Calu3 (cell line): ENCODE measurements at places on chromosomes 4 and X. TPM values are rescaled to one million over a fixed set of nuclear protein-coding genes. Genes with fewer than 3 reads are reported as not detected.

Gene IL13RA2
- not detected in 2 replicates for total RNA-seq

- no peak overlapping the region for H3K27ac ChIP-seq
- no peaks in the 10 kb centered on the region for H3K4me1 ChIP-seq
- H3K4me3 ChIP-seq: no peak overlapping the region
- H3K27me3 ChIP-seq: no peaks in the 10 kb centered on the region
- no peaks in the 10 kb centered on the region for H3K36me3 ChIP-seq
These were observed 36.9 kb upstream of the RASGEF1B start for GRCh38 chr4:81508411-81509185.

Gene GABRA4
- total RNA-seq: not detected in 2 replicates

Gene PAGE2B
- total RNA-seq: not detected in 2 replicates

GRCh38 chrX:131239057-131239456 is 50.0 kb downstream of the IGSF1 start:
- no peak for DNase-seq
- H3K4me3 ChIP-seq: no peak overlapping the region
- no peaks in the 10 kb centered on the region for H3K4me1 ChIP-seq
- no peaks in the 10 kb centered on the region for H3K36me3 ChIP-seq

Gene C1QTNF7
- total RNA-seq: not detected in 2 replicates

- no peaks in the 10 kb centered on the region for H3K27me3 ChIP-seq
- H3K27ac ChIP-seq: no peak overlapping the region
These were observed 9.5 kb upstream of the ETNPPL start for GRCh38 chr4:108772402-108772801.

DNA sequence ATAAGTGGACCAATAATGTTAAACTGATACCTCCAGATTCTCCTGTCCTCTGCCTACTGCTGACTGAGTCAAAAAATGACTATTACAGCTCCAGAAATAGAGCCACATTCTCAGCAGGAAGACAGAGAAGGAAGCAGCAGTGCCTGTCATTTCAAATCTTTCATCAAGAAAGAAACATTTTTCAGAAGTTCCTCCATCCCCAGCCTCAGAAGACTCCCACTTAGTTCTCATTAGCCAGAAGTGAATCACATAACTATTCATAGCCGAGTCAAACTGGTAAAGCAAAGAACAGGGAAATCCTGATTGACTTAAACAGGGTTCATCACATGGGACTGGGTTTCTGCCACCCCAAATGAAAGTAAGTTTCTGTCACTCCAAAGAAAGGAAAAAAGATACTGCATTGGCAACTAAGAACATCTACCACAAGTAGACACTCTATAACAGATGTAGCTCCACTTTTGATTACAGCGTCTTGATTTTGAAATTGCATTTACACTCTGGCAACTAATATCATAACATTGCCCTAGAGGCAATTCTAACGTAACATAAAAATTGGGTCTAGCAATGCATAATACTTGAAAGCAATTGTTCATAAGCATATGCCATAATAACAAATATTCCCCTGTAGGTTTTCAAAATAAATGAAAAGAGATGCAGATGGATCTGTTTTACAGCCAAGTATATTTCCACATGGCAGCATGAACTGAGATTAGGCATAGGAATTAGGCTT is 599.8 kb downstream of the GALNTL6 start:
- H3K36me3 ChIP-seq: no peaks in the 10 kb centered on the region
- no peaks in the 10 kb centered on the region for H3K4me1 ChIP-seq
- H3K27ac ChIP-seq: no peak overlapping the region
- H3K27me3 ChIP-seq: no peaks in the 10 kb centered on the region
- DNase-seq: no peak
- no peak overlapping the region for H3K4me3 ChIP-seq
